ENCODE measurements at places on chromosomes 2 and 18.

DNA sequence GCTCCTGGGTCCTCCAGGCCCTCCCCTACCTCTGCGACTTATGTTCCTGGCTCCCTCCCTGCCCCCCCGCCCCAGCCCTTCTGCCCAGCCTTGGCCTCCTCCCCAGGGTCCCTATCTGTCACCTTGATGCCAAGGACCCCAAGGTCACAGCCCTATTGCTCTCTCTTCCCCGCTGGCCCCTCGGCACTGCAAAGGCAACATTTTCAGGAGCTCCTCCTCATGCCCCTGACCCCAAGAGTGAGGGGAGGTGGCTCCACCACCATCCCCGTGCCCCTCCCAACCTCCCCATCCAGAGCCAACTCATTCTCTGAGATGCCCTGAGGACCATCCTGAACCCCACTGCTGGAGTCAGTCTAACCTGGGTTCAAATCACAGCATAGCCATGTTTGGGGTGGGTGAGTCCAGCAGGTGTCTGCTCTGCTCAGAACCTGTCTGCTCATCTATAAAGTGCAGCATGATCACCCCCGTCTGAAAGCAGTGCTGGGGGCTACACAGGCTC, 11.7 kb downstream of the LIMS2 start:
- DNase-seq: no peak

DNA sequence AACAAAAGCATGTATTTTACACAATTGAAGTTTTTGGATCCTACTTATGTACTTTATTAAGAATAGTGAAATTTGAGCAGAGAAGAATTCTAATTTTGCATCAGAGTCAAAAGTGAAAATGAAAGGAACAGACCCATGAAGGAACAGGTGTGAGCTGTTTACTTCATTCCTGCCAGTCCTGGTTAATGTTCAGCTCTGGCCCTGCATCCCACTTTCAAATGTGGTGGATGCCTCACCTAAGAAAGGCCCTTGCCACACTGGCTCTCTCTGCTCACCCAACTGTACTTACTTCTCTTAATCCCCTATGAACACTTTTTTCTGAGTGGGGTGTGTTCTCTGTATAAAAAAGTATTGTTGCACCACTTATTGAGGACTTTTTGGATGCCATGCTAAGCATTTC, 22.2 kb downstream of the FAM110C start:
- DNase-seq: no peak

GRCh38 chr2:187615364-187615763, 61.1 kb upstream of the TFPI start:
- DNase-seq: no peak

DNA sequence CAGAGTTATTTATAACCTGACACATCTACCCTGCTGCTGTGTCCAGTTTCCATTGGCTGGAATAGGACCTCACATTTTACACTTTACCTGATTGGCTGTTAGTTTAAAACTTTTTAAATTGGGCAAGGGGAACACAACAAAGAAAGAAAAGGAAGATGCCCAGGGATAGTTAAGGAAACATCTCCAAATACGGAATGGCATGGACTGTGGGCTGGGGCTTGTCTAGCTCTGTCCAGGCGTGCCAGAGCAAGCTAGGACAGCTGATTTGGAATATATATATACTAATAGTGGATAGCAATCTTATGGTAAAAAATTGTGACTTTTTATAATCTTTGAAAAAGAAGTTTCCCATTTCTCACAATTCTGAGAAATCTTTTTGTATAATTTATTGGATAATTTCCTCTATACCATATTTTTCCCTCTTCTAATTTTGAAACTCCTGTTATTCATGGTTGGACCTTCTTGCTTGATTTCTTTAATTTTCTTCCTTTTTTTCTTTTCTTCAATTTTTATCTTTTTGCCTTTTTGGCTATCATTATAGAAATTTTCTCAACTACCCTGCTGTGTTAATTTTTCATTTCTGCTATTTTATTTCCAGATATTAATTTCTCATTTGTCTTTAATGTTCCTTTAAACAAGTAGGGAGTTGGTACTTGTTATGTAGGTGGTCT, 55.9 kb downstream of the COMMD1 start:
- no peak for DNase-seq

- no peak for DNase-seq
Observed at GRCh38 chr2:231985823-231986261, 24.3 kb downstream of the DIS3L2 start.

DNA sequence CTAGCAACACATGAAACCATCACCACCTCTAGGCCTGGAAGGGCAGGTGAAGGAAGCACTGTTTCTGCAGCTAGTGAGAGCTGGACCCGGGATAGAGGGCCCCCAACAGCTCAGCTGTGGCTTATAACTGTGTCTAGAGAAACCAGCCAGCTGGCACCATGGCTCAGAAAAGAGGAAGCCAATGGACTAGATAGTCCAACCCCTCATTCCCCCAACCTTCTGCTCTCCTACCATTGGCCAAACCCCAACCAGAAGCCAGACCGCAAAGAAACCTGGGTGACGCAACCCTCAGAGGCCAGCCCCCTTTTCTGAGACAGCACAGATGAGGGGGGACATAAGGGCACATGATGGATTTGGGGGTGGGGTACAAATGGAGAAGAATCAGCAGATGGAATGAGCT, 24.3 kb downstream of the SMYD1 start:
- no peak for DNase-seq

GRCh38 chr18:52220062-52220591, 119.9 kb upstream of the DCC start:
- no peak for DNase-seq

Measured in right renal cortex interstitium (tissue), 3 donors.